ENCODE measurements at places on chromosomes 2 and 18.
A peak's percentile ranks its signal among the peaks of the same experiment; 100 is the strongest.

GRCh38 chr2:241535871-241536655, 22.5 kb upstream of the BOK start:
- DNase-seq, result no peak

DNA sequence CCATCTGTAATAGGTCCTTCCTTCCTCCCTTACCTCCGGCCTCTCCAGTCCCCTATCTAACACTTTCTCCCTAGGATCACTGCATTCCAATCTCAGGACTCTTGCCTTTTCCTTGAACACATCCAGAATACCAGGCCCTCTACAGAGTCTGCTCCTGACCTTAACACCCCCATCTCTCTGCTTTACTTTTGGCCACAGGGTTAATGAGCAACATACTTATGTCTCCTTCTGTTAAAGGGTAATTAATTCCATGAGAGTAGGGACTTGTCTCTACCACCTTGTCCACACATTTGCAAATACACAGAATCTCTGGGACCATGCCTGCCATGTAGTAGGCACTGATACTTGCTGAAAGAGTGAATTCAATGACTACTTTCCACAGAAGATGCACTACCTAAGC, 94.9 kb downstream of the COBLL1 start:
- DNase-seq, result no peak

- DNase-seq, result no peak
Observed at GRCh38 chr2:46365913-46366667, 68.9 kb downstream of the EPAS1 start.

GRCh38 chr18:58218117-58218516, 174.1 kb downstream of the NEDD4L start:
- no peak for DNase-seq

DNA sequence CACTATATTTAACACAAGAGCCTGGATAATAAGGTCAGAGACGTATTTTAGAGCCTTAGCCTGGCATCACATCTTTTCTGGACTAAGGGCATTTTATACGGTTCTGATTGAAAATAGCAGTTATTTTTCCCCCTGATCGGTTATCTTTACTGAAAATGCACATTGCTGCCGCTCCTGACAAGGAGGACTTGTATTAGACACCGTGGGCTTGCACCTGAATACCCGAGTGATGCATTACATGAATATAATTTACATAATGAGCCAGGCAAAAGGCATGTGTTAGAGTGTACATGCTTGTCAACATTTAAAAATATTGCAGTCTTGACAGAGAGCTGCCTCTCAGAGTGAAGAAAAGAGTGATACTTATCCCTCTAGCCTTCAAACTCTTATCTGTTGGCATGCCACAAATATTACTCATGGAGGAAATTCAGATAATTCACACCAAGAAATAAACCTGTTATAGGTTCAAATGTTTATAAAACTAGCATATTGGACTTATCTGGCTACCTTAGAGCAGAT, 470.5 kb upstream of the ETAA1 start:
- DNase-seq, result no peak

- DNase-seq, result no peak
Observed at GRCh38 chr18:32735781-32736180, 37.0 kb downstream of the KLHL14 start.

GRCh38 chr2:208265371-208265800, 669 bp upstream of the PIKFYVE start:
- DNase-seq, result peak; percentile 62

DNA sequence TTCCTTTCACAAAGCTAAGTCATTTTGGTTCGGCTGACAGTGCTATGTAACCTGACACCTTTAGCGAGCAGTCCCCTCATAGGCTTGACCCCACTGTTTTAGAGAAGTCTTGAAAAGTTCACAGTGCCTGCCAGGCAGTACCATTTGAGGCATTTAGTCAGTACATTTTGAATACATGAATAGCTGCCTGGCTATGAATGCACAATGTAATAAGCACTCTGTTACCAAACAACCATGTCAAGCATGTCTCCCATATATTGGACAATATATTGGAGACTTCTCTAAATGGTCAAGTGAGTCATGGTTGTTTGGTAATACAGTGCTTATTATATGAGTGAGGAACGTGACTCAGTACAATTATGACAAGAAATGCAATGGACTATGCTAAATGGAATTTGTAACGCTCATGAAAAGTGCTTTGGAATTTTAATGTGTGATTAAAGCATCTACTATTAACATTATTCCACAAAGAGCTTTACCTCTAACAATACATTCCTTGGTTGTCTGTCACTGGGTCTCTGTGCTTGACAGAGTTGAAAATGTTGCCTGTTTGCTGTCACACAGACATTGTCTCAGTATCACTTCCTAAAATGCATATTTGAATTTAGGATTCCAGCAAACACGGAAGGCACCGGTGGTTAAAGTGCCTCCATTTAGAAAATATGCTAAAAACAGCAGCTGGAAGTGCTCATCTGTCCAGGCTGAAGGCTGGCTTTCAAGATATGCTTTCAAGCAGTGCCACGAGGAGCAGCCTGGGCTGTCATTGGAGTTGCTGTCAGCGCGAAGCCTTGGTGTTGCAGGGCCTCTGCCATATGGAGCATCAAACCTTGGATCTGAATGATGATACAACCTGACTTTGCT, 458.6 kb downstream of the FBXO15 start:
- no peak for DNase-seq

- DNase-seq, result peak; percentile 41
Observed at GRCh38 chr2:230762317-230762896, 49.8 kb downstream of the CAB39 start.

- no peak for DNase-seq
Observed at GRCh38 chr2:102224824-102225739, 38.3 kb downstream of the IL1RL2 start.

DNA sequence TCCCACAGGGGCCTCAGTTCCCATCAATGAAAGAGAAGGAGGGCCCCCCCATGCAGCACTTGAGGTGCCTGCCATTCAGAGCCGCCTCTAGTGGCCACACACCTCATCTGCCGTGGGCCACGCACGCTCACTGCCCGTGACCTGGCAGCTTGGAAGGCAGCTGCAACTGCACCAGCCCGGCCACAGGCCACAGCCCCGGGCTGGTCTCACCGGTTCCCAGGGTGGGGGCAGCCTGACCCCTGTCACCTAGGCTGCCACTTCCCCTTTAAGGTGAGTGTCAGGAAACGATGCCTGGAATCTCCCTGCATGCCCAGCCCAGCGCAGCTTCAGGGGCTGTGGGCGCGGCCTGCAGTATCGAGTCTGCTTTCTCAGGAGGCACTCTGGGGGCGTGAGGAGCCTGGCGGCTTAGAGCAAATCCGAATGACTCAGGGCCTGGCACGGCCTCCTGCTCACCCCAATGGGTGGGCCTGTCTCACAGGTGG, 2.6 kb downstream of the MAB21L4 start:
- peak; percentile 86 for DNase-seq

DNA sequence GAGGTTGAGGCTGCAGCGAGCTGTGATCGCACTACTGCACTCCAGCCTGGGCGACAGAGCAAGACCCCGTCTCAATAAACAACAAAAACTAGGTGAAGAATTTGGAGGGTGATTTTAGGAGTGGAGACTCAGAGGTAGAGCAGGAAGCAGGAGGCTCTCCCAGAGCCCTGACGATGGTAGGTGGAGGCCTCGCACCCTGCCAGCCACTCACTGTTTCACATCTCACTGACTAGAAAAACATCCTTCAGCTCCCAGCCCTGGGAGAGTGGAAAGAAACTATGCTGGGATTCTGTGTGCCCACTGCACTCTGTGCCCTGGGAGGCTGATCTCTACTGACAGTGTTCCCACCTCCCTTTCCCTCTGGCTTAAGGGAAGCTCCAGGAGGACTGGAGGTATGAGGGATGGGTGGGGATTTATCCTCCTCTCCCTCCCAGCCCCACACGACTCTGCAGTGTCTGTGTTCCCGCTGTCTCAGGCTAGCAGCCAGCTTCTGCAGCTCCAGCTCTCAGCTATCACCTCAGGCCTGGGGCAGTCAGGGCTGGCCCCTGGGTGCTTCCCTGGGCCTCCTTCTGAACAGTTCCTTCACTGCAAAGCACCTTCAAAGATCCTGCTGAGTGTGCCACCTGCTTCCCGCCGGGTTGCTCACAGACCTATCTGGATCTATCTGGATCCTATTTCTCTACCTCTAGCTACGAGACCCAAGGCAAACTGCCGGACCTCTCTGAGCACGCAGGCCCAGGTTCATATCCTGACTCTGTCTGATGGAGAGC, 9.6 kb downstream of the CIB4 start:
- no peak for DNase-seq

DNA sequence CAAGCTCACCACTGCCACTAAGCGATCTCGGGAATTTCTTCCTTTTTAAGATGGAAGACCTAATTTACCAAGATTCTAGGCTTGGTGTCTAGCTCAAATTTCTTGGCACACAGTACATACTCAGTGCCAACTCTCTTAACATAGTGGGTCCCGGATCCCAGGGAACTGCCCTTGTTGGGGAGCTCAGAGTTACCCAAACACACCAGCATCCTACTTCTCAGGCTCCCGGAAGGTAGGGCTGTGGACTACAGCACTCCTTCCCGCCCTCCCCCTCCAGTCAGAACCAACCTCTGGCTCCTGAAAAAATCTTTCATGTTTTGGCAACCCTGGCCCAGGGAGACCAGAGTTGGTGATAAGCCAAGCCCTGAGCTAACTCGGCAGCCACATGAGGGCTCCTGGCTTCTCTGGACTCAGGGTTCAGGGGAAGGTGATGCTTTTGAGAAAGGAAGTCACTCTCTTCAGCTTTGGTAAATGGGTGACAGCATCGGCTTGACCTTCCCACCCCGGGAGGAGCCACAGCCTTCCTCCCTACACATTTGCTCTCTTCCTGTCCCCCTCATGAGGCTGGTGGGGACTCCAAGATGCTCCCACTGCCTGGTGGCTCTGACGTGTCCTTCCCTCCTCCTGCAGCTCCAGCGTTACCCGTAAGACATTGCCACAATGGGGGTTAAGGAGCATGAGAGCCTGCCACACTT, 8.8 kb downstream of the ODC1 start:
- no peak for DNase-seq

DNA sequence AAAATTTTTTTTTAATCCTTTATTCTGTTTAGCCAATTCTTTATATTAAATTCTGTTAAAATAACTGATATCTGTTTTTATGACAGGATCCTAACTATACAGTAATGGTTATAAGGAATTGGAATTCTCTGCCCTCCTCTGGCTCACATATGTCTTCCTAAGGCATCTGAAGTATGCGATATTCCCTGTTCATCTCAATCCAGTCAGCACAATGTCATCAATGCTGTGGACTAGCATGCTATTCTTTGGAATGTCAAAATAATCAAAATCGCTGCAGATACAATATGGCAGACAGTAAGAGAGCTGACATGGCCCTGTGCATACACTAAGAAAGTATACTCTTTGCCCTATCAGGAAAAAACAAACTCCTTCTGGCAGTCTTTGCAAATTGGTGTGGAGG, 107.6 kb downstream of the AP1S3 start:
- DNase-seq, result no peak

DNA sequence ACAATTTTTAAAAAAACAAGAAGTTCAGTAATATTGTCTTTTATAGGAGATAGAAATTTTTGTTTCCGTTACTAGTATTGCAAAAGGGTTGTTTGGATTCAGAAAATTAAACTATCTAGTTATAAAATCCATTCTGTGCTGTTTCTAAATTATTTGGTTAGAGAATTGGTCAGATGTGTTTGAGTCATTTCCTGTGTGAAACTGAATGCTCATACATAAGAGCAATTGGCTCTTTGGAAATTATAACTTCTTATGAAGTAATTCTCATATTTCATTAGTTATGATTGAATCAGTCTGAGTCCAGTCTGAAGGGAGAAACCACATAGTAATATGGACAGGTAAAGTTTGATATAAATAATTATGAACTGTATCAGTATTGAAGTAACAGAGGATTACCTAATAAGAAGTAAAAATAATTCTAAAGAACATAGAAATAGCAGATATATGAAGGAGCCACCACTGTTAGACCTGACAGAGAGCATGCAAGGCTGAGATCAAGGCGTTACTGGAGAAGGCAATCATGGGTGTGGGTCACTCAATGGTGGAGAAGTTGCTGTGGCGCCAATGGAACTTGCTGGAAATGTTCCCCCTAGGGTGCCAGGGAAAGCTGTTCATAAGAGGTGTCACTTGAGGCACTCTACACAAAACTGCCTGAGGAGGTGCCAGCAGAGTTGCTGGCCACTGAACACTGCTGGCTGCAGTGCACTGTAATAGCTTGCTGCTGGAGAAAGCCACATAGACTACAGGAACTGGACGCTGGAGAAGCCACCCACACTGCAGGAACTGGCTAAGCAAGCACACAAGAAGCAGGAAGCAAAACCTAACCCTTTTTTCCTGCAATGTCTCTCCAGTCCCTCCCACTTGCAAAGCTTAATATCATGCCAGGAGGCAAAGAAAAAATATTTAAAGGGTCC, 18.0 kb upstream of the FAP start:
- no peak for DNase-seq

- DNase-seq, result peak; percentile 59
Observed at GRCh38 chr2:1546023-1546591, 132.8 kb downstream of the TPO start.

GRCh38 chr2:40371525-40372282, 80.2 kb downstream of the SLC8A1 start:
- no peak for DNase-seq

- no peak for DNase-seq
Observed at GRCh38 chr2:217970206-217970605, 32.6 kb downstream of the TNS1 start.

DNA sequence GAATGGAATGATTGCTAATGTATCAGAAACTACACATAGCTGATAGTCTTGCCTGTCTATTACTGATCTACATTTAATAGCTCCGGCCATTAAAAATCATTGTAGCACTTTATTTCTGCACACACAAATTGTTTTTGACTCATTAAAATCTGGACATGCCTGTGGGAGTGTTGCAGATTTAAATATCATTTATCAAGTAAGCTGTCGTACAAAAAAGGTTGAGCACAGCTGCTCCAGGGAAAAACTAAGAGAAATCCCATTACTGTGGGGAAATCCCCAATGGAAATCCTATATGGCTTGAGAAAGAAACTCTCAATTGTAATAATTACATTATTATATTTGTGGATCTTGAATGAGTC, 99.6 kb upstream of the CERS6 start:
- DNase-seq, result no peak

- DNase-seq, result no peak
Observed at GRCh38 chr2:134262684-134263083, 8.8 kb downstream of the MGAT5 start.

DNA sequence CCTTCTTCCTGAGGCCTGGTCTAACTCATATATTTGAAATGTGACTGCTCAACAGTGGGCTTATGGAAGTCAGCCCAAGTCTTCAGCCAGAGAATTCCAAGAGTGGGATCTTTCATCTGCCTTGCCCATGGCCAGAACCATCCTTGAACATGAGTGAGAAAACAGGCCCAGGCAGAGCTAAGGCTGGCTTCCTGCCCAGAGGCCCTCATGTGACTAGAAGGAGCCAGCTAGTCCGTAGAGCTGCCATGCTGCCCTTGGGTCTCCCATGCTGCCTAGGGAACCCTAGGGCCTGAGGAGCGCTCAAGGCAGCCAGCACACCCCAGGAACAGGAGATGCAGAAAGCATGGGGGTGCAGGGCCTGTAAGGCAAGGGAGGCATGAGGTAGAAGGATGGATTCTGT, 203.6 kb downstream of the FHOD3 start:
- DNase-seq, result no peak

GRCh38 chr2:72033636-72034035, 114.0 kb downstream of the CYP26B1 start:
- no peak for DNase-seq
